ENCODE measurements at places on chromosomes 2 and 18.

DNA sequence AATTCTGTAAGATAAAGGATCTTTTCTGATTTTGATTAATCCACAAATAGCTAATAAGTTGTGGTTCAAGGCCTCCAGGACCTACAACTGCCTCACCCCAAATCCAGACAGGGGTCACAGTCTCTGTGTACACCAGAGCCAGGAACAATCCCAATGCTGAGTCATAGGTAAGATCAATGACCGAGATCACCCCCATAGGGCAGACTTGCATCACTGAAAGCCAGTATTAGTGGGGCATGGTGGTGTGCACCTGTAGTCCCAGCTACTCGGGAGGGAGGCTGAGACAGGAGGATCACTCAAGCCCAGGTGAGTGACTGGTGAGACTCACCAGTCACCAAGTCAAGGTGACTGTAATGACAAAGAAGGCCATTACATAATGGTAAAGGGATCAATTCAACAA is 12.9 kb downstream of the PARD6G start:
- no peak for DNase-seq

GRCh38 chr2:165192729-165193128 is 11.1 kb downstream of the SCN3A start:
- DNase-seq = no peak

DNA sequence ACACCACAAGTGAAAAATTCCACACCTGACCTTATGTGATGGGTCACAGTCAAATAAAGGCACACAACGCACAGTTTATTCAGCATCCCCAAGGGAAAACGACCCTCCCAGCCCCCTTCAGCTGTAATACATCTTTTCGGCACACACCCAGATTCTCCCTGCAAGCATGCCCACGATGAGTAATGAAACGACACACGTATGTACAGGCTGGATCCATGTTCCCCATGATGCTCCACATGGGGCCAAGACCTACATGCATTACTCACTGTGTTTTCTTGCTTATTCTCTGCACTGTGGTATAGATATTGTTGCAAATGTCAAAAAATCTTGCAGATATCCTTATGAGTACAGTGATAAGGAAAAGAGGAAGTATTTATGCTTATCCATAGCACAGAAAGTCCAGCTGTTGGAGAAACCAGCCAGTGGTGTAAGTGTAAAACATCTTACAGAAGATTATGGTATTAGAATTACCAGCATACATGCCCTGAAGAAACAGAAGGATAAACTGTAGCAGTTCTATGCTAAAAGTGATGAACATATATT is 32.5 kb upstream of the SGPP2 start:
- DNase-seq = no peak

DNA sequence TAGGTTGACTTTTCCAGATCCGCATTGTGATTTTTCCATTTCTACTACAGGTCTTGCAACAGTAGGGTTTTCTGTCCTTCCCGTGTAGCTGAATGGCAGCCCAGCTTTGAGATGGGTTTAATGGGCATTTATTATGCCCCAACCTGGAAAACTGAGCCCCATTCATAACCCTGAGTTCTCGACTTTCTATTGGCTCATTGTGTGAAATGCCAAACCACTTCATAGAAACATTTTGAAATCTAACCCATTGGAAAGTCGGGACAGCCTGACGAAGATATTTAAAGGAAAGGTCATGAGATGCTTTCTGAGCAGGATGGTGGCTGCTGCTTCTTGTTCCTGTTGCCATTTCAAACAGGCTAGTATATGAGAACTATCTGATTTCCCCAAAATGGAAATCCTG is 203.5 kb downstream of the ZFP36L2 start:
- DNase-seq = no peak

DNA sequence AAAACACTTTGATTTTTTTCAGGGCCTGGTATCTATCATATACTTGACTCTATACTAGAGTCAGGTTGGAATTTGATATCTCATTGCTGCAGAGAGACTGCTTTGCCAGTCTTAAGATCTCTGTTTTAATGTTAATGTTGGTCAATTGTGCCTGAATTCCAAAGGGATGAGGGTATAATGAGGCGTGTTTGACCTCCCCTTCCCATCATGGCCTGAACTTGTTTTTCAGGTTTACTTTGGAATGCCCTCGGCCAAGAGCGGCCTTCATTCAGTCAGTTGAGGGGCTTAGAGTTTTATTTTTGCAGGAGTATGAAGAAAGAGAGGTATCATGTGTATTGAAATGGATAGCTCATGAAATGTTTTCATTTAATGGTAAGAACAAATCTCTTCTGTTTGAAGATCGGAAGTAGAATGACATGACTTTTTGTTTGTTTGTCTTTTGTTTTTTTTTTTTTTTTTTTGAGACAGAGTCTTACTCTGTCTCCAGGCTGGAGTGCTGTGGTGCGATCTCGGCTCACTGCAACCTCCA is 119.0 kb downstream of the KIAA1328 start:
- DNase-seq = no peak

- DNase-seq = no peak
Measured at GRCh38 chr2:45965871-45966498, 314.5 kb downstream of the PRKCE start.

DNA sequence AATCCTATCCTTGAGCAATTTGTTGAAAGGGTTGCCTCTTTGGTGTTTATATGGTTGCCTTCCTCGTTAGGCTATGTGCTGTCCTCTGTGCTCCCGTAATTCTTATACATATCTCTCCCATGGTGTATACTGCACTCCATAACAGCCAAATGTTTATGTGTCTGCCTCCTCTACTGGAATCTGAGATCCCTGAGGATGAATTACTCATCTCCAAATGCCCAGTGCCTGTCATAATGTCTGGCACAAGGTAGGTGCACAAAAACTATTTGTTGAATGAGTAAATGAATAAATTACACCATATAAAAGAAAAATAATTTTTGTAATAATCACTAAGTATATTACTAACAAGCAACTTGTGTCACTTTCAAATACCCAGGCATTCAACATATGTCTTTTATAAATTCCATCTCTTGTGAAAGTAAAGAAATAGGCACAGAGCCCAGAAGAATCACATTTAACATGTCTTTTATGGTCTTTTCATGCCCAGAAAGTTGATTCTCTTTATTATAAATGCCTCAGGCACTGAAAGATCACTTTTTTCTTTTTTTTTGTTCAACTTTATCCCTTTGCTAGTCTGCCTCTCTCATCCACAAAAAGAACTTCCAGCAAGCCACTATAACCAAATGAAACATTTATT is 164.9 kb downstream of the CCDC148 start:
- DNase-seq = no peak

DNA sequence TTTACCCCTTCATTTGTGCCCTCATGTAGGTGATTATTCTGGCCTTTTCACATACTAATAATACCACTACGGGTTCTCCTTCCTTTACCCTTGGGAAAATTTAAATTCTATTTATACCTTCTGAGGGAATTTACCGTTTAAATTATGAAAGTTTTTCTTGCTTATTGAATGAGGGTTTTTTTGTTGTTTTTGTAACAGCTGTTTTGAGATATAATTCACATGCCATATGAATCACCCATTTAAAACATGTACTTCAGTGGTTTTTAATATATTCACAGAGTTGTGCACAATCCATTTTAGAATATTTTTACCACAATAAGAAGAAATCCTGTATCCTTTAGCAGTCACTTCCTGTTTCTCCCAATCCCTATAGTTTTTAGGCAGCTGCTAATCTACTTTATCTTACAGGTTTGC is 54.7 kb downstream of the EML4 start:
- no peak for DNase-seq

- no peak for DNase-seq
Measured at GRCh38 chr18:26322890-26323653, 96.8 kb downstream of the TAF4B start.

DNA sequence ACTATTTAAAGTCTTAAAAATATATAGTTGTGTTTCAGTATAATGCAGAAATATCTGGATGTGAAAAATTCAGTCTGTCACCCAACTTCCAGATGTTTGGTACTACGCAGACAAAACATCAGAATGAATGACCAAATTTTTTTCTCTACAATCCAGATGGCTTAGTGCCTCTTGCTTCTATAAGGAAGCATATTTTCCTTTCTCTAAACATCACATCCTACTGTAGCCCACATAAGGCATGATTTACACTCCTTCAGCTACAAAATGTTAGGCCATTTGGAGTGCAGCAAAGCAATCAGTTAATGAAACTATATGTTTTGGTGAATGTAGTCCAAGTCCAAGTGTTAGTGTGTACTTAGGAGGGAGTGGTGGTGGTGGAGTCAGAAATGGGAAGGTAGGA is 162.9 kb upstream of the SIX2 start:
- DNase-seq = no peak

DNA sequence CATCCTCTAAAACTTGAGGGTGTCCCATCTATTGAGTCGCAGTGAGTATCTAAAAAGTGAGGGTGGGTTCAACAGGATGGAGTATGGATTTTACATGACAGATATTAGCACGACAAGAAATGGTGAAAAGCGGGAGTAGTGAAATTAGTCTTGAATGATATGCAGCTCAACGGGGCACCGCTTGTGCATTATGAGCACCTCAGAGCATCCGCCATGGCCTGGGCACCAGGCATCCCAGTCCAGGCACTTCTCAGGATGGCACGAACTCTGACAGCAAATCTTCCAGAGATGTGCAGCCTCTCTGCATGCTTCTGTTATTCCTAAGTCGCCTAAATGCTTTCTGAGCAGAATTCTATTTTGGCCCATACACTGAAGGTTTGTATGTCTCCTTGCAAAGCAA is 57.1 kb downstream of the ZNF516 start:
- DNase-seq = no peak

DNA sequence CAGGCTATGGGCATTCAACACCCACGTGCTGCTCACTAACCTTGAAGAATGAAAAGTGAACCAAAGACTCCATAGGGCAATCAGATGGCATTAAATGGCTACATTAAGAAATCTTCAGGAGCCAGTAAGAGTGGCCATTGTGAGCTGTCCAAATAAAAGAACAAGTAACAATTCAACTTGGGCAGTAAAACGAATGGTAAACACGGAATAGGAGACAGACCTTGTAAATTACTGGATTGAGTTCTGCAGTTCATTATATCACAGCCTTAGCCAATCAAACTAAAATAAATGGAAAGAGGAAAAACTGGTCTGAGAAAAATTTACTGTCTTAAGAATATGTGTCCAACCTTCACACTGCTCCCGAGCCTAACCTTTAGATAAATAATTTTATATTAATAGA is 306.5 kb upstream of the ZNF521 start:
- DNase-seq = no peak

DNA sequence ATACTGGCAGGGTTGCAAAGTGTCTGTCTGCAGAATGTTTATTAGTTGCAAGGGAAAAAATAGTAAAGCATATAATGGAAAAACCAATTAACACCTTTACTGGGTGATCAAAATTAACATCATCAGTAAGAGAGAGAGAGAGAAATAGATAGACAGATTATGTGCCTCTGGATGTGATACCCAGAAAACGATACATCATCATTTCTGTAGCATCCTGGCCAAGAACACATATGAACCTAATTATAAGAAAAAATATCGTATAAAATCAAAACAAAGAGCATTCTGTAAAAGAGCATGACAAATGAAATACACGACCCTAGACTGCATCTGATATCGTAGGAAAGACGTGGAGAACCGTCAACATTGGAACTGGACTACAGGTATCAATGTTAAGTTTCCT is 64.6 kb downstream of the SMC6 start:
- DNase-seq = no peak

DNA sequence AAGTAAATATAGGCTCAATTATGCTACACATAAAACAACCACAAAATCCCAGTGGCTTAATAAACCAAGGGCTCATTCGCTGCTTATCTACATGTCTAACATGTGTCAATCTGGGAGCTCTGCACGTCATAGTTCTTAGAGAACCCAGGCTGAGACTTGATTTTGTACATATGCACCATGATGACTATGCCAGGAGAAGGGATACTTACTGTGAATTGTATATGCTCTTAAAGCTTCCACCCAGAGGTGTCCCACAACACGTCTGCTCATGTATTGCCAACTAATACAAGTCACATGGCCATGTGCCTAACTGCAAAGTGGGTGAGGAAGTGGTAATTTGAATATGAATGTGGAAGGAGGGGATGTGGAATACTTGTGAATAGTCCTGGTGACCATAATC is 262.1 kb downstream of the CPS1 start:
- DNase-seq = no peak

DNA sequence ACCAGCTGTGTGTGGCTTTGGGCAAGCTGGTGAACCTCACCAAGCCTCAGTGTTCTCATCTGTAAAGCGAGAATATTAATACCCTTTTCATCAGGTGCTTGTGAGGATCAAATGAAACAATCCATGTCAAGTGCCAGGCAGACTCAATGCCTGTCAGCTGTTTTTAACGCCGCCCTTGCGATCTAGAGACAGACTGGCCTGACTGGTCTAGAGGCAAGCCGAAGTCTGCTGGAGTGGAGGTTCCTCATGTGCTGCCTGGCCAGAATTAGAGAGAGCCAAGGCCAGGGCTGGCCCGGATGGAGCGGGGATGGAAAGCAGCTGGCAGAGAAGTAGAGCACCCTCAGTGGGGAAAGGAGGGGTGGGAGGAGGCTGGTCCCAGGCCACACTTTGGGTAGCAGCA is 74.5 kb upstream of the B3GNT7 start:
- DNase-seq = no peak

DNA sequence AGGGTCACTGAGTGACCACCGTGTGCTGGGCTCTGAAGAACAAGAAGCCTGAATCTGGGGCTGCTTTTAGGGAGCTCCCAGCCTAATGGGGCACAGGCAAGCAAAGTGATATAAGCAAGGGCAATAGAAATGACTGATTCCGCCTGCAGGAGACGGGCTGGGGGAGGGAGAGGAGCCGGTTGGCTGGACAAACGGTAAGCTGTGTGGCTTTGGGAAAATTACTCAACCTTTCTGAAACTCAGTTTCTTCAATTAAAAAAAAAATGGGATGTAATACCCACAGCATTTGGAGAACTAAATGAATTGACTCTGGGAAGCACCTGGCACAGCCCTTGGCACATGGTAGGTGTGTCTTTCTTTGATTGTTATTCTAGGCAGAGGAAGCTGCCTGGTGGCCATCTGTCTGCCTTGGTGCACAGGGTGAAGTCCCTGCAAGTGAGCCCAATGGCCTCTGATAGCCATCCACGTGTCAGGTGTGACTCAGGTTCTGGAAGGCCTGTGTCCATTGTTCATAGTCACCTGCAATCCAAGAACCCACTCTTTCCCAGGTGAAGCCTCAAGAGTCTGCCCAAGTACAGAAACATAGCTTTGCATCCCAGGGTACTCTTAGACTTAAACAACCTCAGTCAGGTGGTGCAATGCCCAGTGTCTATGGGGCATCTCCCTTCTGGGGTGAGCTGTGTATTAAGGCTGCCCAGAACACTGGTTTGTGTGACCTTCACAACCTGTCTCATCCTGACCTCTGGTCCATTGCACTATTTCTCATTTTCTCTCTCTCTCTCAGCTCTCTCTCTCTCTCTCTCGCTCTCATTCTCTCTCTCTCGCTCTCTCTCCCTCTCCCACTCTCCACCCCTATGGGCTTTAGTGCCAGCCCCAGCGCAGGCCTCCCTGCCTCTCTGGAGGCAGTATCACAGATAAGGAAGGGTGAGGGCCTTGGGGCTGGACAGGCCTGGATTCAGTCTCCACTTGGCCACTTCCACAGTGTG is 30.0 kb upstream of the NTSR2 start:
- DNase-seq = no peak

GRCh38 chr2:17892770-17893534 is 14.5 kb downstream of the KCNS3 start:
- no peak for DNase-seq

All from T1000 (cell line).